Activated CD4-positive, alpha-beta T cell treated with anti-CD3 and anti-CD28 coated beads, Interleukin-2, amount 50 U/mL, for 48 hours (primary cell): ENCODE measurements at places on chromosomes 5 and 9.

DNA sequence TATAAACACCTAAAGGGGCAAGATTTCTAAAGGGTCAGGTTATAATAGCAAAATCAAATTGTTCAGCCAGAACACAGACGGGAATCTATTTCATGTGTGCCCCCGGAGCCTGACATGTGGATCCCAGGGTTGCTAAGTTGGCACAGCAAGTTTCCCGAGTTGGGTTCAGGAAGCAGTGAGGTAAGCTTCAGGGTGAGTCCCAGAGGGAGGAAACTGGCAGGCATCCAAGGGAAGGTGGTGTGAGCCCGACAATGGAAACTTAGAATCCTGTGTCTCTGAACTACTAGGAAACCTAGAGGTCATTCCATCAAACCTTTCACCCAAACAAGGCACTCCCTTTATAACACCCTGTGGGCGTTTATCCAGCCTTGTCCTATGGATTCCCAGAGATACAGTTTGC lies 98.4 kb downstream of the ADRB2 start:
- no peak for DNase-seq

GRCh38 chr5:109589986-109590385 lies 99.7 kb upstream of the MAN2A1 start:
- no peak for DNase-seq

DNA sequence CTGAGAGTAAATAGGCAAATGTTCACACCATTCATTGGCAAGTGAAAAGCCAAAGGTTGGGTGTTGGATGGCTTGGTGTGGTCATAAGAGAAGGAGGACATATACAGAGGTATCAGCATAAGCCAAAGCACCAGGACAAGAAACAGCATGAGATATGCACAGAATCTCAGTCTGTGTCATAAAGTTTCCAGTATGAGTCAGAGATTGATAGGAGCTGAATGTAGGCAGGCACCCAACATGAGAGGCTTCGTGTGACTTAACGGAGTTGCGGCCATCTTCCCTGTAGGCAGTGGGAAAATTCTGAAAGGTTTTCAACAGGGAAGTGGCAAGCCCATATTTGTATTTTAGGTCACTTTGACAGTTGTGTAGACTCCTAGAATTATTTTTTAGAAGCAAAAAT lies 54.5 kb downstream of the SNCAIP start:
- DNase-seq = no peak

GRCh38 chr9:137402746-137403145 lies 20.2 kb downstream of the EXD3 start:
- DNase-seq = no peak

DNA sequence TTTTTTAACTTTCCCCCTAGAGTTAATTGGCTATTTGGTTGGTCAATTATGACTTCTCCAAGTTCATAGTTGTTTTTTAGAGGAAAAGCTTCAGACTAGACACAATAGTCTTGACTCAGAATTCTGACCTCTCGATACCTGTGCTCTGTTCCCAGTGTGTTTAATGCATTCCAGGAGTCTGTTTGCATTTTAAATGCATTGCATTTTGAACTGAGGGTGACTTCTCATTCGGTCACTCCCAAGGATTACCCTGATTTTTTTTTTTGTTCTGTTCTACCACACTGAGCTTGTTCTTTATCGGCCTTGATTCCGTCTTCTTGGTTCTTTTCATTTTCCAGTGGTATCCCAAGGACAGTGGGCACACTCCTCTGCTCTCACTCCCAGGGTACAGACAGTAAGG lies 16.3 kb downstream of the ARHGEF28 start:
- DNase-seq = no peak
